ENCODE measurements at places on chromosomes 13 and 19. TPM values are rescaled to one million over a fixed set of nuclear protein-coding genes. Genes with fewer than 3 reads are reported as not detected.

Gene RASL11A
- total RNA-seq = 1.3 TPM

Gene PSG1
- total RNA-seq = not detected

Gene ZNF780A
- 32.6 TPM for total RNA-seq

GRCh38 chr19:15210323-15210781, 9.6 kb upstream of the NOTCH3 start:
- peak; percentile 32 for DNase-seq

GRCh38 chr13:113160983-113161382, 2.5 kb downstream of the PROZ start:
- no peak for DNase-seq

Gene ZNF506
- total RNA-seq = 14.9 TPM

DNA sequence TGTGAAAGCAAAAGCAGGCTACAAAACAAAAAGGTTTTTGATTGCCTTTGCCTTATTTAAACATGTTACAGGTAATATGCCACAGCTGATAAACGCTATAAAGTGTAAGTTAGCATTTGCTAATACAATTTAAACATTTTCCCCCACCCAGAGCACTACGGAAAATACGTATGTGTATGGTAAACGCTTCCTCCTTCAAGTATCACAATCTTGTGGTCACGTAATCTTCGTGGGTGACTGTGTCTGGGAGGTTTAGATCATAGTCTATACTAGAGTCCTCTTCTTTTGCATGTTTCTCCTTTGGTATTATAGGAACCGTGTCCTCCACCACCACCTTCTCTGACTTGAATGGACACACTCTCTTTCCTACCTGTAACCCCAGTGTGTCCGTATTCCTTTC, 38.1 kb upstream of the POSTN start:
- no peak for DNase-seq

GRCh38 chr19:10344780-10345179, 5.4 kb upstream of the ICAM3 start:
- no peak for DNase-seq

DNA sequence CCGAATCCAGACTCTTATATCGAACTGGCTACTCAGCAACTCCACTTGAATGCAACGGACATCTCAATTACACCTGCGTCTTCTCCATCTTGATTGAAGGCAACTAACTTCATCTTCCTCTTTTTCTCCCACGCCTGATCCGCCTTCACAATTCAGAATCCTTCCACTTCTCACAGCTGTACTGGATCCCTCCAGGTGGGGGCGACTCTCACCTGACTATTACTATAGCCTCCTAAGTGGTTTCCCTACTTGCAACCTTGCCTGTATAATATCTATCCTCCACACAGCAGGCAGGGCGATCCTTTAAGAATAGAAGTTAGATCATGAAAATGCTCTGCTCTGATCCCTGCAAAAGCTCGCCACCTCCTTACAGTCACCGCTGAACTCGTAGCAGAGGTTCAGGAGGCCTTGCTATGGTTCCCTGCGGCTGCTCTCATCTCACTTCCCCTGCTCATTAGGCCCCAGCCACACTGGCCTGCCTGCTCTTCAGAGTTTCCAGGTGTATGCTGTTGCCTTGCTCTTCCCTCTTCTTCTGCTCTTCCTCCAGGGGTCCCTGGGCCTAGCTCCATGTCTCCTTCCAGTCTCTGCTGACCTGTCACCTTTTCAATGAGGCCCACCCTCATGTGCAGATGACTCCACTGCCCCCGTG, 31.9 kb downstream of the RFXAP start:
- peak; percentile 17 for DNase-seq

DNA sequence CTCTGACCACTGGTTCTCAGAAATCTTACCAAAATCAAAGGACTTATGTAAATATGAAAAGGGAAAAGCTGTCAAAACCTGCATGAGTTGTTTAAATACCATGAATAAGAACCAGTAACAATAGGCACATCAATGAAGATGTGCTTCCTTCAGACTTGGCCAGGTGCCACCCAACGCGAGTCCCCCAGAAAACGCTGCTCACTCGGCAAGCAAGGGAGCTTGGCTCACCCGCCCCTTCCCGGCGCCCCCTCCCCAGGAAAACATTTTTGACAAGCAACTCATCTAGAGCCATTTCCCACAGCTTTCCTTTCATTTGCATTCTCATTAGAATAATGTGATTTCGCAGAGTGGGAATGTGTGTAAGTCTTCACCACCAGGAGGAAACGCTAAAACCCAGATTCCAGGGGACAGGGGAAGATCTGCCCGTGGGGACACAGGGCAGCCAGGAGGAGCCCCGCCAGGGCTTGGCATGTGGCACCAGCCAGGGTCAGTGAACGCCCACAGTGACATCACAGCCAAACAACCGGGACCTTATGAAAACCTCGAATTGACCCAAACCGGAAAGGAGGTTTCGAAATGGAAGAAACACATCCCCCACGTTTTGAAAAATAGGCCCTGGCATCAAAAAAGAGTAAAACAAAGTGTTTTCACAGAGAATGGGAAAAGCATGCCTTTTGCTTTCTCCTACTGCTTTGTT, 366.2 kb upstream of the TSHZ3 start:
- DNase-seq = no peak

Gene RFPL4AL1
- total RNA-seq = not detected

- peak; percentile 56 for DNase-seq
Measured at GRCh38 chr13:31909864-31910551, 121.6 kb upstream of the FRY start.

- DNase-seq = no peak
Measured at GRCh38 chr13:30037766-30038165, 187.3 kb upstream of the UBL3 start.

Gene C5AR1
- total RNA-seq = 11.9 TPM

DNA sequence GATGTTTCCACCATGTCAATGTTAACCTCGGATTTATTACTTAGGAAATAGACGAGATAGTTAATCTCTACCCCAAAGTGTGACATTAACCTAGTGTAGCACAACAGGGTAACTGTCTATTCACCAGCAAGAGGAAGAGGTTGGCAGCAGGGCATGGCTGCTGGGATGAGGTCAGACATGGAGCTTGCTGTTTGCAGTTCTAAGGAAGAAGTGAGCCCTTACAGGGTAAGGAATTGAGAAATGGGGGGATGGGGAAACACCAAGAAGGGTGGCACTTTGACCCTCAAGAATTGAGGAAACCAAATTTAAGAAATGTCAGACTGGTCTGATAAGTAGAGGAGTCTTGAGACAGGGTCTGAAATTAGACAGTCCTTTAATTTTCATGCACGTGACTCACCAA, 62.4 kb downstream of the MBD3L2B start:
- DNase-seq = no peak

DNA sequence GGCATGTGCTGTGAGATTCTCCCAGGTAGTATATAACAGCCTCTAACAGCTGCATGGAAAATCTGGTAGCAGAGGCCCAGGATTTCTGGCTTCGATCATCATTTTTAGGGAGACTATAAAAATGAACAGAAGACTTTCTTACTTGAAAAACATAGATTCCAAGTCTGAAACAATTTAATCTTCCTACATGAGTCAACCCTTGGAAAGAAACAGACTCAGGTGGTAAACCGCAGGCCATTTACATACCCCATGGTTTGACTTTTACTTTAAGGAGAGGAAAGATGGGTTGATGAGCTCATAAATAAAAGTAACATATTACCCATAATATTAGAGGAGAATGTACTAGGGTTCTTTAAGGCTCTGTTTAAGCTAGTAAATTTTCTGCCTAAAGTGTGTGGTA, 121.6 kb downstream of the CYSLTR2 start:
- DNase-seq = no peak

GRCh38 chr13:110551284-110551683, 10.2 kb downstream of the RAB20 start:
- DNase-seq = no peak

DNA sequence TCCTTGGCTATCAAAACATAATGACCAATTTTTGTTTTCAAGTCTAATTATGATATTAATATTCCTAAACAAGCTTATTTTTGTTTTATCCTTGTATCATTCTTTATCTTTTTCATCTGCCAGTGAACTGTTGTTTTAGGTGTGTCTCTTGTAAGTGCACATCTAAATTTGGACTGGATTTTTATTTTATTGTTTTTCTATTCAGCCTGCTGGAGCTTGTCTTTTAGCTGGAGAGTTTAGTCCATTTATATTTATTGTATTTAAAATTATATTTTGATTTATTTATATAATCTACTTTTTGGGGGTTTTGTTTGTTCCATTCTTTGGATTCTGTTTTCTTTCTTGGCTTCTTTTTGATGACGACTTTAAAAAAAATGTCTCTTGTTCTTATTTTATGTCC, 159.0 kb downstream of the PCCA start:
- no peak for DNase-seq

DNA sequence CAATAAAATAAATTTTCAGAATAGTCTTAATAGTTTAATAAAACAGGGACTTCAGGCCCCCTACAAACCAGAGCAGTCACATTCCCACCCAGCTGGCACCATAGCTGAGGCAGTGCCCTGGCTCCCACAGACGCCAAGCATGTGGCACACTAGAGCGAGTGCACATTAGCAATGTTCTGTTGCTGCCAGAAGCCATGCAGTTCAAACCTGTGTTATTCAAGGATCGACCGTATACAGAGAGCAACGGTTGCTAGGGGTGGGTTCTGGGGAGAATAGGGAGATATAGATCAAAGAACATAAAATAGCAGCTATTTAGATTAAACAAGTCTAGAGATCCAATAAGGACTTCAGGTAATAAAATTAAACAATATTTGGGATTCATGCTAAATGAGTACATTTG, 419.3 kb upstream of the KLHL1 start:
- no peak for DNase-seq

DNA sequence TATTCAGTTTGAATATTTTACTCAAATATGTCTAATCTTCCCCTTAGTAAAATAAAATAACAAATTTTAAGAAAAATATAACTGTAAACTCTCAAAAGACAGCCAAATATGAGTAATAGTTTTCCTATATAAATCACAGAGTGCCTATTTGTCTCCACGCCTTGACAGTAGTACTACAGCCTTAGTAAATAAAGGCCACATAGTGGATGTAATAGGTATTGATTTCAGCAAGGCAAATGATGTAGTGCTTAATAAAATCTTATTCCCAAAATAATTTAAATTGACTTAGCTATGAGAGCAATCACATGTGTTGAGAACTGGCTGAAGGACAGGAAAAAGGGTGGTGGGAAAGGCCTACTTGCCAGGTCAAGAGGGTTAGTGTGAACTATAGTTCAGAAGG, 747.2 kb downstream of the OLFM4 start:
- no peak for DNase-seq

Gene KLC3
- 3.3 TPM for total RNA-seq

- DNase-seq = no peak
Measured at GRCh38 chr13:76132532-76132931, 496.4 kb downstream of the LMO7 start.

GRCh38 chr13:50993934-50994333, 84.3 kb downstream of the RNASEH2B start:
- no peak for DNase-seq

DNA sequence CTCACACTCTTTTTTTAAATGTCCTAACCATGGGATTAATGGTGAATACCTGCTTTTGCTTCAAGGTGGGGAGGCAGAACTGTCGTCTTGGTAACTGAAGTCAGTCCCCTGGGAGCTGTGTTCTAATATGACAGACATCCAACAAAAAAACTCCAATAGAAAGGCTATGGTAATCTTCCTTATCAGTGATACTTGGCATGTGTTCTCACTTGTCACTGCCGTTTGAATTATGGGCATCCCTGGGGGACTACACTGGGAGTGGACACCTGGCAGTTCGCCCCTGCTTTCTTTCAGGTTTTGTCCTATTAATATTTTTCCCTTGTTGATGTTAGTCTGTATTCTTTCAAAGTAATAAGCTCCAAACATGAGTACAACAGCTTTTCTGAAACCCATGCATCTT, 252.6 kb downstream of the SLITRK5 start:
- DNase-seq = no peak

Measured in Calu3 (cell line).